ENCODE measurements at places on chromosomes 5 and 9. TPM values are rescaled to one million over a fixed set of nuclear protein-coding genes. Genes with fewer than 3 reads are reported as not detected.

NMUR2 gene
- total RNA-seq: not detected

CD274 gene
- total RNA-seq: under 0.01 TPM

CBY3 gene
- total RNA-seq: not detected

BRINP1 gene
- 48.5 TPM for total RNA-seq

FRMPD1 gene
- 0.41 TPM for total RNA-seq

GLIPR2 gene
- 8.6 TPM for total RNA-seq

OLFM1 gene
- 69.7 TPM for total RNA-seq

PPP3R2 gene
- 0.41 TPM for total RNA-seq

SOWAHA gene
- 4.5 TPM for total RNA-seq

PCDHB11 gene
- total RNA-seq: 13.0 TPM

HCN1 gene
- total RNA-seq: 14.3 TPM

PSAT1 gene
- 17.1 TPM for total RNA-seq

SRD5A1 gene
- total RNA-seq: 44.0 TPM

ACOT12 gene
- 1.6 TPM for total RNA-seq

PIP5K1B gene
- 2.9 TPM for total RNA-seq

CDH9 gene
- 31.4 TPM for total RNA-seq

SLC36A3 gene
- not detected for total RNA-seq

PCDHB10 gene
- 13.9 TPM for total RNA-seq
